ENCODE measurements at places on chromosomes 16 and 17.

GRCh38 chr17:75631353-75631752, 1.9 kb upstream of the SMIM5 start:
- no peak for DNase-seq

- DNase-seq: no peak
Measured at GRCh38 chr16:1713331-1713730, 7.3 kb downstream of the MAPK8IP3 start.

GRCh38 chr16:68907297-68907696, 64.0 kb downstream of the TANGO6 start:
- DNase-seq: no peak

DNA sequence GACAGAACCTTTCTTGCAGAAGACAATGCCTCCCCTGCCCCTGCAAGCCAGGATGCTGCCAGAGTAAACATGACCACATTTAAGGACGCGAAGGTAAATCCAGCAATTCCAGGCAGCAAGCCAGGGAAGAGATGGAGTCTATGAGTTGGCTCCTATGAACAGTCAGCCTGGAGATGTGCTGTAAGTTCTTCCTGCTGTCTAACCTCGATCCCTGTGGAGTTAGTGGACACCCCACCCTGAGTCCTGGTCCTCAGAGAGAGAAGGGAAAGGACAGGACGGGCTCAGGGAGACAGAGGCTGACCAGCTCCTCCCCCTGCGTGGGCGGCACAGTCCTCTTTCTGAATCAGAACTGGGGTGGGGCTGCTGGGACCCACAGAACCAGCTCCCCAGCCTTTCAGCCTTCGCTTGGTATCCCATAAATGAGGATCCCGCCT, 24.9 kb downstream of the CDC42EP4 start:
- DNase-seq: no peak

DNA sequence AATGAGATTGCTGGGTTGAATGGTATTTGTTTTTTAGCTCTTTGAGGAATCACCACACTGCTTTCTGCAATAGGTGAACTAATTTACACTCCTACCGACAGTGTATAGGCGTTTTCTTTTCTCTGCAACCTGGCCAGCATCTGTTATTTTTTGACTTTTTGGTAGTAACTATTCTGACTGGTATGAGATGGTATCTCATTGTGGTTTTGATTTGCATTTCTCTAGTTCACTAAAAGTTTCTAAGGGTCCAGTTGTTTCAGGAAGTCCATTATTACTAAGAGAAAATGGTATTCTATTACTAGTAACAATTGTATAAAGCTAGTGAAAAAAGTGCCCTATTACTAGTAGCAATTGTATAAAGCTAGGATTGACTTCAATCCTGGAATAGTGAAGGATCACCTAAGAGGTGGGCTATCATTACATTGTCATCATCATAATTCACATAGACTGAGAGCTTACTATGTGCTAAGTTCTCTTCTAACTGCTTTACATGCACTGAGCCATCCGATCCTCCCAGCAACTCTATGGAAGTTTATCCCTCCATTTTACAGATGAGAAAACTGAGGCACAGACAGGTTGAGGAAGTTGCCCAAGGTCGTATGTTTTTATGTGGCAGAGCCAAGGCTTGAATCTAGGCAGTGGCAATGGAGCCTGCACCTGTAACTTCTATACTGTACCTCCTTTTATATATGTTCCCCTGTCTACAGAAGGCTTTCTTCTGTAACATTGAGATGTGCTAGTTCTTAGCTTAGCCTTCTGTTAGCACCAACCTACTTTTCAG, 13.4 kb upstream of the SMIM36 start:
- no peak for DNase-seq

- DNase-seq: no peak
Measured at GRCh38 chr17:81719410-81720266, 7.6 kb downstream of the SLC25A10 start.

DNA sequence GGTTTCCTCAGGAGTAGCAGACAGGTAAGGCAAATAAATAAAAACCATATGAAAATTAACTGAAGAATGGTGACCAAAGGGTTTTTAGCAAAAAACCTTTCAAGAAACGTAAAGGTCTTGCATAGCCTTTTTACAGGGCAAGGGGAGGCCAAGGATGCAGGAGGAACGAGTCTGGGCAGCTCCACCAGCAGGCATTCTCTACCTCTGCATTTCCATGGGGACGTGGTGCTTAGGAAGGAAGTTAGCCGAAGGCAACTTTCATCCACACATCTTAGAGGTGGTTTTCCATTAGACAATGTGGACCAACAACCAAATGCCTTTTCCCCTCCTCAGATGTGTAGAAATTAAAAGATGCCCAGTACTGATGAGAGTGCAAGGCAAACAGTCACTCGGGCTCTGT, 20.7 kb downstream of the TOM1L2 start:
- DNase-seq: no peak

DNA sequence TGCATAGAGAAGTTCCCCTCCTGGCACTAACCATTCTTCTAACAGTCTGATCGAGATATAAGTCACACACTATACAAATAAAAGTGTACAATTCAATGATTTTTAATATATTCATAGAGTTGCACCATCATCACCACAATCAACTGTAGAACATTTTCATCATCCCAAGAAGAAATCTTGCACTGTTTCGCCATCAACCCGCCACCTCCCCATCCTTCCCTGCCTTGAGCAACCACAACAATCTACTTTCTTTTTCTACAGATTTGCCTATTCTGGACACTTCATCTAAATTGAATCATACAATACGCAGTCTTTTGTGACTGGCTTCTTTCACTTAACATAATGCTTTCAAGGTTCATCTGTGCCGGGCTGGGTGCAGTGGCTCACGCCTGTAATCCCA, 33.0 kb upstream of the GUCY2D start:
- no peak for DNase-seq

DNA sequence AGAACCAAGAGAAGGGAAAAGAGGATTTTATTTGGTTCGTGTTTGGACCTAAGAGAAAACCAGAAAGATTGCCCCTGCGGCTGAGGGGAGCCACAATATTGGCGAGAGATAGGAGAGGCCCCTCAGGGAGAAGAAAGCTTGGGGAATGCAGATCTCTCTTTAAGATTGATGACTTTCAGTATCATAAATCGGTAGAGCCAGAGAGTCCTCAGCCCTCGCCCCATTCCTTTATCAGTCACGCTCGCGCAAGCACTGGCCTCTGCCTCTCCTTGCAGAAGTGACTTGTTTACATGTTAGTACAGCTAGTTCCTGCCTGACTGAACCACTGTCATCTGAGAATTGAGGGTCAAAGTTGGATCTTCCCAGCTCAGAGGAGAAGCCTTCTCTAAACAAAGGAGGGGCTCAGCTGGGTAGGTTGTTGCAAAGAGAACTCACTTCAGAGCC, 21.5 kb upstream of the KRT19 start:
- no peak for DNase-seq

GRCh38 chr17:64529221-64529620, 22.4 kb downstream of the CEP95 start:
- no peak for DNase-seq

DNA sequence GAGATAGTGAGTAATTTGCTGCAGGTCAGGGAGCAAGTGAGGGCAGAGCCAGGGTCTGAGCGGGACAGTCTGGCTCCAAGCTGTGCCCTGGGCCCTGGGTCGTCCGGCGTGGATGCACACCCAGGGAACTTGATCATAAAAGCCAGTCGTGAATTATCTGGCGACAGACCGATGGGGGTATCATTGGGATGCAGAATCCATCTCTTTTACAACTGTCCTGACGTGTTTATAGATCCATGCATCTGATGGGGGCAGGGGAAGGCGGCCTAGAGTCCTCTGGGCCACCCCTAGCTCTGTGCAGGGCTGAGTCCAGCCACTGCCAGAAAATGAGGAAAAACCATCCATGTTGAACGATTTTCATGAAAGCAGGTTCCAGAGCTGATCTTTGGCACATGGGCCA, 332.8 kb downstream of the C16orf95 start:
- no peak for DNase-seq

DNA sequence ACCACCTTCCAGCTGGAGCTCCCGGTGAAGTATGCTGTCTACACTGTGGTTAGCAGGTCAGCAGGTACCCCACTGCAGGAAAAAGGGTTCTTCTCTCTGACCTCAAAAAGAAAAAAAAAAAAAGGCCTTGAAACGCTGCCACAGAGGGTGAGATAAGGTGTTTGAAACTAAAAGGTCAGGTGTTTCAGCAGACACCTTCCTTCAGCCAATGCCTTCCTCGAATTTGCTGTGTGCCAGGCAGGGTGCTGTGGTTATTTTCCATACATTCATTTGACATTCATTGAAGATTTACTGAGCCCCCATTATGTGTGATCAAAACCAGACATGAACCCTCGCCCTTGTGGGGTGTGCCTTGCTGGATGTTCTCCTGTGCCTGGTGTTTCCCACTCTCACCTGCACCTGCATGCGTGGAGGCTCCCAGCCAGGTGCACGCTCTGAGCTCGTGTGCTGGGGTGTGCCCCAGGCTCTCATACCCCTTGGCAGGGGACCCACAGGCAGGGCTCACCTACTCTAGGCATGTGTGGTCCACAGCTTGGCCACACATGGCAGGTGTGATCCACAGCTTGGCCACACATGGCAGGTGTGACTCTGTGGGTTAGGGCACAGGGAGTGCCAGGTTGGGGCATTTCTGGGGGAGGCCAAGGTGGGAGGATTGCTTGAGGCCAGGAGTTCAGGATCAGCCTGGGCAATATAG, 15.8 kb upstream of the ITGAD start:
- DNase-seq: no peak

DNA sequence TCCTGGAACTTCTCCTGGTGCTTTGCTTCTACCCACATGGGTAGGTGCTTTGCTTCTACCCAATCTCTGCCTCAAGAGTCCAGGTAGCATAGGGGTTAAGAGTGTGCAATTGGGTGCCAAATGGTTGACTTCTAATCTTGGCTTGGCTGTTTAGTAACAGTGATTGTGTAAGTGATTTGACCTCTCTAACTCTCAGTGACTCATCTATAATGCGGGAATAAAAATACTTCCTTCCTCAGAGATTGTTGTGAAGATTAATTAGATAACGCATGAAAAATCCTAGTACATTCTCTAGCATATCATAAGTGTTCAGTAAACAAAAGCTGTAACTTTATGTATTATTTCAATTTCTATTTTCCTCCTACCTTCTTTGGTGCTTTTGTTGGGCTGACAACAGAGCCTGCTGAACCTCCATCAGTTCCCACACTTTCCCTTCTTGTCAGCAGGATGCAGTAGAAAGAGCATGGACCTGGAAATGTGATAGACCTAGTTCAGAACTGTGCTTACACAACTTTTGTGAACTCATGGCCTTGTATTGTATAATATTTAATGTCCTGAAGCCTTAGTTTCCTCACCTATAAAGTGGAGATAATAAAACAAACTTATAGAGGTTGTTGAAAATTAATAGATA, 72.9 kb upstream of the SMIM36 start:
- no peak for DNase-seq

- DNase-seq: no peak
Measured at GRCh38 chr16:53558710-53559109, 55.7 kb upstream of the AKTIP start.

DNA sequence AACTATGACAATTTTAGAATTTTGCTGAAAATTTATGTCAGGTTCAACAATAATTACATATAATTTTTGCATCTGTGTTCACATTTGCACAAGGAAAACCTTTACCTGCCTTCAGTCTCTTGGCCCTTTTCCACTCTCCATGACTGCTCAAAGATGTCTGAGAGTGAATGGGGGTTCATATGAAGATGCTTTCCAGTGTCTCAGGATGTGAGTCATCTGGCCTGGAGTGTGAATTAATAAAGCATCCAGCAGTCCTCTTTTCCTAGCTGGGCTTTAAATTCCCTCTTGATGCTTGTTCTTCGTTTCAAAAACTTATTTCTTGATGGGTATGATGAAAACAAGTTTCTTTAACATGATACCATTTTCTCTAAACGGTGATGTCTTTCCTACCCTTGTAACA, 99.9 kb downstream of the CDK5R1 start:
- DNase-seq: no peak

DNA sequence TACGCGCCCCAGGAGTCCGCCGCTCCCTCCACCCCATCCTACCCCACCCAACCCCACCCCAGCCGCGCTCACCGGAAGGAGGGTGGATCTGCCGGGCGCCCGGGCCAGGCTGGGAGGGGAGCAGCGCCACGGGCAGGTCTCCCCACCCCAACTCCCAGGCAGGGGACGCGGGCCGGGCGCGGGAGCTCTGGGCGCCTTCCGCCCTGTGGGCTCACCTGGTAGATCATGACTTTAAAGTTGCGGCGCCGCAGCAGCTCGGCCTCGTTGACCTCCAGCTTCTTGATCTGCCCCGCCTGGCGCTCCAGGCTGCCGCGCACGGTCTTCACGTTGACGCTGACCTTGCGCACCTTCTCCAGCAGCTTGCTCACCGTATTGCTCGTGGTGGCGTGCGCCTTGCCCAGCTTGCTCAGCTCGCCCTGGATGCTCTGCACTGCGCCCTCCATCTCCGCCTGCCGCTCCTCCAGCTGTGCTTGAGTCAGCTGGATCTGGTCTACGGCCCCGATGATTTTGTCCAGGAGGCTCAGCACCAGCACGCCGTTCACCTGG, 571 bp downstream of the CAVIN1 start:
- no peak for DNase-seq

DNA sequence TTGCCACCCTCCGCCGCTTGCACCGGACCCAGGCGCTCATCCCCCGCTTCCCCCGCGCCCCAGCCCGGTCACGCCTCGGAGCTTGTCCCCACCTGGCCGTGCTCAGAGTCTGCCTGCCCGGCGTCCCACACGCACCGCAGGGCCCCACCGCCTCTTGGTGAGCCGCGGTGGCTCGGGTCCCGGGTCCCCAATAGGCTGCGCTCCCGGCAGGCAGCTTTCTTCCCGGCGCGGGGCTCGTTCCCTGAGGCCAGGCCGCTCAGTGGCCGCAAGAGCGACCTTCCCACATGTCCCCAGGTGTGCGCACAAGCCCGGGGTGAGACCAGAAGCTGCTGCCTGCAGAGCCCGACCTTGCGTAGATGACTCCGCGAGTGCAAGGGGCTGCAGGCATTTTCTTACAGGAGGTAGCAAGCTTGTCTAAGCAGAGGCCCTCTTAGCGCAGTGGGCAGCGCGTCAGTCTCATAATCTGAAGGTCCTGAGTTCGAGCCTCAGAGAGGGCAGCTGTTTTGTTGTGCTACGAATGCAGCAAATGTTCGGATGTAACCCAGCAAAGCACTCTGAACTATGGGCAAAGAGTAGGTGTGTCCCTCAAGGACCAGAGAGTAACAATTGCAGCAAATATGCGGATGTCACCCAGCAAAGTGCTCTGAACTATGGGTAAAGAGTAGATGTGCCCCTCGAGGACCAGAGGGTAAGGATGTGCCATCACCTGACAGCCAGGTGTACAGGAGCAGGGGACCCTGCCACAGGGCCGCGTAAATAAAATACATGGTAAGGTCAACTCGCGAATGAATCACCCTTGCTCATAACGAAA, 15.6 kb downstream of the TLE7 start:
- DNase-seq: no peak

- DNase-seq: no peak
Measured at GRCh38 chr17:19384723-19385391, 2.1 kb downstream of the MFAP4 start.

GRCh38 chr17:65163990-65164495, 26.9 kb downstream of the RGS9 start:
- peak; percentile 28 for DNase-seq

DNA sequence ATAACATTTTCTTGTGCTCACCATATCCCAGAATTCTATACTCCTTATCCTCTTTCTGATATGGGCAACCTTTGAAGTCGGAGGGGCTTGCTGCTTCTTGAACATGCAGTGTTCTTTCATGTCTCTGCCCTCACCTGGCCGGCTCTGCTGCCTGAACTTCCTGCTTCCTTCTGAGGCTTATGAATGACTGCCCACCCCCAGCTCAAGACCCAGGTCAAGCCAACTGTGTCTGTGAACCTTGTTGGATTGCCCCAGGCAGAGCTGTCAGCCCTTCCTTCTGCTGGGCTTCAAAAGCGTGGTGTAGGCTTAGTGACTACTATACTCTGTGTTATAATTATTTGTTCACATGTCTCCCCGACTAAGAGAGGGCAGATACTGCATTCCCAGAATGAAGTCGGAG, 506.5 kb downstream of the HS3ST4 start:
- no peak for DNase-seq

All from activated T-cell treated with anti-CD3 and anti-CD28 coated beads, Interleukin-2, amount 50 U/mL, for 4 hours (primary cell).